Stimulated activated CD4-positive, alpha-beta T cell treated with anti-CD3 and anti-CD28 coated beads, Interleukin-2, amount 100 ng/mL, for 24 hours (primary cell): ENCODE measurements at places on chromosomes 16 and 17.

DNA sequence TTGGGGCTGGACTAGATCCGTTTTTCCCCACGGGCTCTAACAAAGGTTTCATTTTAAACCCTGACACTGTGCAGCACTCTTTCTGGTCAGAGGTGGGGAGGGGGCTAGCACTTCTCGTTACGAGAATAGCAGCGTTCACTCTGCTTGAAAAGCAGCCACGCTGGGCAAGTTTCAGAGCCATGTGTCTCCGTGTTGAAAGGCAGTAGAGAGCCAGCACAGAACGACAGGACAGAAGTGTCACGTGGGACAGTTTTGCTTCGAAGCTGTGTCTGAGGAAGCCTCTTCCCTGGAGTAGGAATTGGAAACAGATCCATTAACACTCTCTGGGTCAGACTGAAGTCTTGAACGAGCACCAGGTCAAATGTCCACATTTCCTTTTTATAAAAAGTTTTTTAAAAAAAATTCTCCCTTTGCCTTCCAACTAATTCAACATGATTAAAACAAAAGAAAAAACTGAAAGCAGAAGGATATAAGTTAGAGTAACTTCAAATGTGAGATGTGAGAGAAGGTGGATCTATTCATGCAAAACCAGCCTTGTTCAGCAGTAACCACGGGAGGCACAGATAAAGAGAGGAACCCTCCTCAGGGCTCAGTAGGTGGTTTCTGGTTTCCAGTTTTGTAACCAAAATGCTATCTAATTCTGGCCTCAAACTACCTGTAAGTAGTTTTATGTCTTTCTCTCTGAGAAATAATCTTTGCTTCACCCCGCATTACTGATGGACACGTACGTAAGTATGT lies 65.0 kb downstream of the SMG6 start:
- no peak for DNase-seq

DNA sequence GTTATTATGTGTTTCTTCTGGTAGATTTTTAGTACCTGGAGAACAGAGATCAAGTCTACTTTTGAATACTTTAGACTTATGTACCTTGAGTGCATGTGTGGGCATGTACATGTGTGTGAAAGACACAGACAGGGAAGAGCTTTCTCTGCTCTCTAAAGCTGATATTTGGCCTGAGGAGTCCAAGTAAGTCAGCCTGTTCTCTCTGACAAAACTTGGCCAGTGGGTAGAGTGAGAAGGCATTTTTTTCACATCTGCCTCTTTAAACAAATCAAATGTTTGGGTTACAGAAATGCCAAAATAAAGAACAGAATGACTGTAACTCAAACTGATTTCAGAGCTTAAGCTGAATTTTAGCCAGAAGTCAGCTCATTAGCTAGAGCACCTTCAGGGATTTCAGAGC lies 309.7 kb upstream of the DYNLRB2 start:
- DNase-seq, result no peak

GRCh38 chr16:16041196-16041892 lies 91.9 kb downstream of the ABCC1 start:
- no peak for DNase-seq

DNA sequence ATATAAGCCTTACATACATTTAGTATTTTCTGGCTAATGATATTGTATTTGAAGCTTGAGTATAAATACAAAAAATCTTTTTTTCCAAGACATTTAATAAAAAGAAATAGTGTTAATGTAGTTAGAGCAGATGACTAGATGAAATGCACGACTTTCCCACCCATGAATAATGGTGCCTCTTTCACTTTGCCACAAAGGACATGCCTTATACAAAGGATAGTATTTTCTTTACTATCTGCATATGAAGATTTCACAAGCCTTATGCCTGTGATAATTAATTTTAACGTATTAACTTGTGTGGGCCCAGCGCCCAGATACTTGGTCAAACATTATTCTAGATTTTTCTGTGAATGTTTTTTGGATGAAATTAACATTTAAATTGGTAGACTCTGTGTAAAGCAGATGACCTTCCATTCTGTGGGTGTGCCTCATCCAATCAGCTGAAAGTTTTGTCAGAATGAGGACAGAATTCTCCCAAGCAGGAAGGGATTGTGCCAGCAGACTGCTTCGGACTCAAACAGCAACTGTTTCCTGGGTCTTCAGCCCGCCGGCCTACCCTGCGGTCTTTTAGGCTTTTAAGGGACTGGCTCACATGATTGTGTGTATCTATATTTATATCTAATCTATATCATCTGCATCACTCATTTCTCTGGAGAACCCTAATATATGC lies 115.4 kb downstream of the USP22 start:
- DNase-seq, result no peak

GRCh38 chr17:4249452-4250029 lies 14.2 kb downstream of the ANKFY1 start:
- no peak for DNase-seq
